ENCODE measurements at places on chromosomes 12 and 14. TPM values are rescaled to one million over a fixed set of nuclear protein-coding genes. Genes with fewer than 3 reads are reported as not detected.

Gene PLXNC1
- 1.7 TPM for total RNA-seq

Gene GPRC5D
- not detected for total RNA-seq

Gene COA8
- 32.3 TPM for total RNA-seq

Gene OR6C2
- not detected for total RNA-seq

Gene FRMD6
- total RNA-seq: 52.2 TPM

Gene GLT8D2
- total RNA-seq: 13.1 TPM

Gene RNASE3
- total RNA-seq: not detected

Gene ETFBKMT
- total RNA-seq: 1.9 TPM

Gene PTGDR
- not detected for total RNA-seq

Gene ACSM4
- total RNA-seq: not detected

Gene DIO3
- 7.2 TPM for total RNA-seq

Gene PRKD1
- total RNA-seq: 9.1 TPM

Gene IFNG
- total RNA-seq: not detected

Gene MIP
- not detected for total RNA-seq

Gene EPYC
- not detected for total RNA-seq

Gene FIGNL2
- 0.13 TPM for total RNA-seq

Gene RHNO1
- total RNA-seq: 13.6 TPM

Gene KCNC2
- not detected for total RNA-seq

Gene BICDL1
- under 0.01 TPM for total RNA-seq

Gene LRTM2
- not detected for total RNA-seq

Gene BAZ2A
- 29.7 TPM for total RNA-seq

Gene BTBD6
- total RNA-seq: 63.5 TPM

Gene CD63
- total RNA-seq: 1,053 TPM

Gene RIMKLB
- total RNA-seq: 13.6 TPM

Gene TUBA1C
- total RNA-seq: 860 TPM

Gene AMDHD1
- total RNA-seq: 0.13 TPM

Gene FLVCR2
- total RNA-seq: 0.39 TPM

Gene TSPAN9
- total RNA-seq: 27.4 TPM

Gene KLRF1
- total RNA-seq: not detected

Gene TAS2R14
- total RNA-seq: 1.9 TPM

Gene GNB3
- total RNA-seq: 0.39 TPM

Gene FGF6
- total RNA-seq: not detected

Gene ISM2
- total RNA-seq: not detected

Data from epithelial cell of alveolus of lung (primary cell).